ENCODE measurements at places on chromosomes 2 and 18.

- peak; percentile 13 for DNase-seq
Measured at GRCh38 chr2:197813093-197813787, 8.8 kb downstream of the PLCL1 start.

- DNase-seq = no peak
Measured at GRCh38 chr2:73762571-73762970, 17.3 kb downstream of the DUSP11 start.

- DNase-seq = no peak
Measured at GRCh38 chr2:29844713-29845326, 76.6 kb downstream of the ALK start.

GRCh38 chr2:48530033-48530811 lies at the start of gene STON1:
STON1 (plus strand) TSS chr2:48530154; CDS start chr2:48580634, 50,480 bp downstream.
- DNase-seq = peak; percentile 72

DNA sequence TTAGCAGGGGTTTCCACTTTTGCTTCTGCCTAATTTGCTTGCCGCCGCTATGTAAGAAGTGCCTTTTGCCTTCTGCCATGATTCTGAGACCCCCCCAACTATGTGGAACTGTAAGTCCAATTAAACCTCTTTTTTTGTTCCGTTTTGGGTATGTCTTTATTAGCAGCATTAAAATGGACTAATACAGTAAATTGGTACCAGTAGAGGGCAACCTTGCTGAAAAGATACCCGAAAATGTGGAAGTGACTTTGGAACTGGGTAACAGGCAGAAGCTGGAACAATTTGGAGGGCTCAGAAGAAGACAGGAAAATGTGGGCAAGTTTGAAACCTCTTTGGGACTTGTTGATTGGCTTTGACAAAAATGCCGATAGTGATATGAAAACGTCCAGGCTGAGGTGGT lies 216.1 kb upstream of the FSIP2 start:
- no peak for DNase-seq

- DNase-seq = no peak
Measured at GRCh38 chr18:51133580-51134160, 63.8 kb downstream of the MEX3C start.

- DNase-seq = no peak
Measured at GRCh38 chr2:106233350-106233706, 39.2 kb upstream of the UXS1 start.

DNA sequence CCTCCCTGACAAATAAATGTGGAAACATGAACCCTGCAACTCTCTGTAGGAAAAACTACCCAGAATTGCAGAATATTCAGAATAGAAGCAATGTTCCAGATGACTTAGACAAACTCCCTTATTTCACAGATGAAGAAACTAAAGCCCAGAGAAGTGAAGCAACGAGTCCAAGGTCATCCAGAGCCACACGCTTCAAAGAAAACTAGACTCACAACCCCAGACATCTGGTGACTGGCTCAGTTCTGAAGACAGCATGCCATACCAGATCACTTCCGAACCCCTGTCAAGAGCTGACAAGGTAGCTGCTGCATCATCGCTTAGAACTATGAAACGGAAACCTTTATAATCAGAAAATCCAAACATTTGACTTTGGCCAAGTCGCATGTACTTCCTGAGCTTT lies 101.3 kb downstream of the PID1 start:
- DNase-seq = no peak

DNA sequence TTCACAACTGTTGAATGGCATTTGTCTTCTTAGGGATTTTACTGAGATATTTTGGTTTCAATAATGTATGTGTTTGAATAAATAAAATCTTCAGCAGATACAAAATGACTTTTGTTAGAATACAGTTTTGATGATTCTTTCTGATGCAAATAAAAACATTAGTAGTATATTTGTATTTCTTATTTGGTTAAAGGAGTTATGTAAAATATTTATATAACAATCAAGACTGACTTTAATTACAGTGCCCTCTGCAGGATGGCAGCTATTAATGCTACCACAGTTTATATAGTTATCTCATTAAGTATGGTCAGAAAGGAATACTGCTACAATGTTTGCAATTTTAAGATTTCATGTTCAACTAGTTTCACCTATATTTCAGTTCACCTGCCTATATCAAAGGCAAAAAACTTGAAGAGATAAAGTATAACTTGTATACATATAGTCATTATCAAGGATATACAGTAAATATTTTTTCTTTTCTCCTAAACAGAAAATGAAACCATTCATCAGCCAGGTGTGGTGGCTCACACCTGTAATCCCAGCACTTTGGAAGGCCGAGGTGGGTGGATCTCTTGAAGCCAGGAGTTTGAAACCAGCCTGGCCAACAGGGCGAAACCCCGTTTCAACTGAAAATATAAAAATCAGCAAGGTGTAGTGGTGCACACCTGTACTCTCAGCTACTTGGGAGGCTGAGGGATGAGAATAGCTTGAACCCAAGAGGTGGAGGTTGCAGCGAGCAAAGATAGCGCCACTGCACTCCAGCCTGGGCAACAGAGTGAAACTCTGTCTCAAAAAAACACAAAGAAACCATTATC lies 19.8 kb downstream of the ARL5A start:
- DNase-seq = no peak

- no peak for DNase-seq
Measured at GRCh38 chr2:135285391-135285790, 233.3 kb downstream of the RAB3GAP1 start.

- DNase-seq = peak; percentile 89
Measured at GRCh38 chr2:41937464-41937906, 110.3 kb upstream of the PKDCC start.

DNA sequence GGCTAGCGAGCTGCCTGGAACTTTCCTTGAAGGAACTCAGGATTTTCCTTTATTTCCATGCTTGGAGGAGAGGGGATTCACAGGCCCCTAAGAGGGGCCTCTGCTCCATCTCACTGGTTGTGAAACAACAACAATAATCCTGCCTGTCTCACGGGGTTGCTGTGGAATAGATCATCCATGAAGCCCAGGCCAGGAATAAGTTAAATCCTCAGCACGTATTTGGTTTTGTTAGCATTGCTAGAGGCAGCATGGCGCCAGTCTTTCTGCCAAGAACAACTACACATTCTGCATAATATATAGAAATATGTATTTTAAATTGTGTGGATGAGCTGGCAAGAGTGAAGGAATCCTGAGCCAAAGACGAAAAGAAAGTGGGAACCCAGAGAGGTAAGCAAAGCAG lies 80.8 kb upstream of the L3MBTL4 start:
- DNase-seq = no peak

- DNase-seq = no peak
Measured at GRCh38 chr18:68874361-68874760, 76.5 kb downstream of the CCDC102B start.

DNA sequence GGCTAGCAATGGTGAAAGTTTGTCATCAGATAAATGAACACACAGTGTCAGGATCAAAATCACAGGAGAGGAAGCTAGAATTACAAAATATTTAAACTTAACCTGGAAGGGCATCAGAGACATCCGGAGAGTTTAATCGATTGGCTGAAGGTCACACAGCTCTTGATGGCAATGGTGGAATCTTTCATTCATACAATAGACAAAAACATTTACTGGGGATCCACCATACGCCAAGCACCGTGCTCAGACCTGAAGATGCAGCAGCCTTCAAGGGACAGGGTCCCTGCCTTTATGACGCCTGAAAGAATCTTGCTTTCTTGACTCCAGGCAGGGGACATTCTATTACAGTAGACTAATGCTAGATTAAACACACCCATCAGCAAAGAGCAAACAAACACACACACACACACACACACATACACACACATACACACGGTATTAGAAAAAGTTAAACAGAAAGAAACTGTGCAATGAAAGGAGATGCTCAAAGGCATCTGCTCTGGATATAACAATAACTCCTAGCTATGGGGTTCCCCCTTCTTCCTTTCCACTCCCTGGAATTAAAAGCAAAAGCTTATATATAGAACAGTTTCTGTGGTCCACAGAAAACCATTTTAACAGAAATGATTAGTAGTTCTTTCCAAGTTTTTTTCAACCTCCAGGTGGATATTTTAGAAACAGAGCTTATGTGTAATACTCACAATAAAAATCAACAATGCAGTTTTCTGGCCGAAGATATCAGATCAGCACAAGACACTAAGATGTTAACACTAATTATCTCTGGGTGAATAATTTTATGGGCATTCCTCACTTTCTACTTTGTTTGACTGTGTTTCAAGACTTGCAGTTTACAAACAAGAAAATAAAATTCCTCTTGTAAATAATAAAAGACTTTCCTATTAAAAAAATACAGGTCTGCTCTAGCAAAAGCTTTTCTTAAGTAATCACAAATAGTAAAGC lies 151.7 kb downstream of the ANKRD44 start:
- DNase-seq = no peak

DNA sequence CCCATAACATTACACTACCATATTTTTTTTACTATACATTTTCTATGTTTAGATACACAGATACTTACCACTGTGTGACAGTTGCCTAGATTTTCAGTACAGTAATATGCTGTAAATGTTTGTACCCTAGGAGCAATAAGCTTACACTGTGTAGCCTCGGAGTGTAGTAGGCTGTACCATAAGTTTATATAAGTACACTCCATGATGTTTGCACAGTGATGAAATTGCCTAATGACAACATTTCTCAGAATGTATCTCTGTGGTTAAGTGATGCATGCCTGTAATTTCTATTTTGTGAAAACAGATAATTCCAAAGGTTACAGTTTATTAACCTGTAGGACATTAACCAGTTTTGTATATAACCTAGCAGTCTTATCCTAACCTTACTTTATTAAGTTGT lies 128.1 kb upstream of the RBMS1 start:
- DNase-seq = no peak

DNA sequence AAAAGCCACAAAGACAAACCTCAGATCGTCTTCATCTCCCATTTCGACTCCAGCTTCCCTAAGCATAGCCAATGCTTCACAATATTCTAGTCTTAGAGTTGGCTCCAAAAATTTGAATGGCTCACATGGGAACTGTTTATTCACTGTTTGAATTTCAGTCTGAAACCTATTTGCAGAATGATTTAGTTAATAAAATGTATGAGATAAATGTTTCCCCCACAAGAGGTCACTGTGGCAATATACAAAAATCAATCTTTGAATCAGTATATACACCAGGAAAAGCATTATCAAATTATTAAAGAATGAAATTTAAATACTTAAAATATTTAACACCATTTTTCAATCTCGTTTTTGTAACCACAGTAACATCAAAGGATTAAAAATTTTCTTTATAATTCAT lies 40.0 kb upstream of the MCM6 start:
- DNase-seq = no peak

DNA sequence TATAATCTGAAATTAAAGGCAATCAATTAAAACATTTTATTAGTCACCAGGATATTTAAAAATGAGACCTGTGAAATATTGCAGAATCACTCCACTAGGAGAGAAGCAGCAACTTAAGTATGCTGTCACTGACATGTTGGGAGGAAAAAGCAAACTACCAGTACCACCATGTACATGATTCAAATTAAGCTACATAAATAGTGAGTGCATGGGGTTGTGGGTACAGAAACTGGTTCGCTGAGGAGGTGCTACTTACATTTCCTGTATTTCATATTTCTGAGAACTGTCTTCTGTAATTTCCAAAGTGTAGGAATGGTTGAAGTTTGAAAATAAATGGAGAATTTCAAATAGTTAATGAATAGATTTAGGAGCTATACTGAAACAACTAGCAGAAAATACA lies 7.9 kb upstream of the NR4A2 start:
- no peak for DNase-seq

DNA sequence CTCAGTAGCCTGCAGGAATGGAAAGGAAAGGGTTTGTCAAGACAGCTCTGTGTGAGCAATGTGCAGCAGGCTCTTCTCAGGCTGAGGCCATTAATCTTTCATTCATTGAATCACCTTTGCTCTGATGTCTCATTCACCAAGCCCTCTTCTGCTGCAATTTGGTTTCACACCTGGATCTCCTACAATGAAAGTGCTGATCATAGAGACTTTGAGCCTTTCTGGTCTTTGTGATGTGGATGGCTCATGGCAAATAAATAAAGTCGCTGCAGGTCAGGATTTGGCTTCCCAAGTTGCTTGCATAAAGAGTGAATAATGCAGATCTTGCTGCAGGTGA lies 95.8 kb upstream of the SPRED2 start:
- DNase-seq = no peak

DNA sequence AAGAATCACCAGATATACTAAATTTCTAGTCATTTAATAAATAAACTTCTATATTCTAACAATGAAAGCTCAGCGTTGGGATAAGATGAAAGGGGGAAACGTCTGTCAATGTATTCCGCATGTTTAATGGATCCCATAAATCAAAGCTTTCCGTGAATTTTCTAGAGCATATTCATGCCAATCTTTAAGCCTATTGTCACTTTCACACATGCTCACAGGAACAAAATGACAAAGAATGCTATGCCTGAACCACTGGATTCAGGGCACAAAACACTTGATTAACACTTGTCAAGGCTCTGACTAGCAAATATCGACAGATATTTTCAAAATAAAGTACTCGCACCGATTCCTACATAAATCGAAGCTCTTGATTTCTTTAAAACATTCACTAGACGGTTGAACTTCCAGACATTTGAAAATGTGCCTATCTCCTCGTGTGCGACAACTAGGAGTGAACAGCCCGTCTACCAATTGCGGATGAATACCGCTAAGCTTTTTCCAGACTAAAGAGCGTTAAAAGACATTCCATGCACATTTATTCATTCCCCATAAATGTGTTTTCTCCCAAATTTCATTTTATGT lies 1.8 kb downstream of the TLK1 start:
- DNase-seq = peak; percentile 88

DNA sequence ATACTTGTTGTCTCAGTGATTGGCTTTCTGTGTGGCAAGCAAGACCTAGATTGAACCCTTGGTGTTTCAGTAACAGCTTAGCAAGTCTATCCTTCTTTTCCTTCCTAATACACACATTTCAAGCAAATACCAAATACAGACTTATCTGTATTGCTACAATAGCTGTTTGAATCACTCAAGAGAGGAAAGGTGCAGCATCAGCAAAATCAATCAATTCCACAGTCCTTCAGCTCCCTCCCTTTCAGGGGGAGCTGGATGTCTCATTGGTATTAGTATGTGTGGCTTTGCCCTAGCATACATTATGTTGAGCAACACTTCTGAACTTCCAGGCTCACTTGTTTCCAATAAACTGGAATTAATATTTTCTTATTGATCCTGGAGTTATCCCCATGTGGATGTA lies 323.1 kb downstream of the TMX3 start:
- no peak for DNase-seq

DNA sequence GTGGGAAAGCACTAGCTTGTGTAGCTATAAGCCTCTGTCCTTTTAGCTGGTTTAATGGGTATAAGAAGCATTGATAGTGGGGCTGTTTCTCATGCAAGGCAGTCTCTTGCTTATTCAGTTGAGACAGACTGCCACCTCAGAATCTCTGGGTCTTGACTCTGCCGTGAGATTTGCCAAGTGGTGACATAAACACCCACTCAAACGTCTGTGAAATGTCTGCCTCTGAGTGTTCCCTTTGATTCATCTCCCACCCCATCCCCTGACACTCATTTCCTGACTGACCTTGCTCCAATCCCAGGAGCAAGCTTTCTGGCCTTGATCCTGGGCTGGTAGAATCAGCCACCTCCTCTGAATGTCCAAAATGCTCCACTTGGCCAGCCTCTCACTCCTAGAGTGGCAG lies 141.9 kb upstream of the RBMS1 start:
- no peak for DNase-seq

All from HAP-1 (cell line).